Occipital lobe (tissue), 3 donors: ENCODE measurements at places on chromosomes 16 and 17. TPM values are rescaled to one million over a fixed set of nuclear protein-coding genes. Genes with fewer than 3 reads are reported as not detected.

DNA sequence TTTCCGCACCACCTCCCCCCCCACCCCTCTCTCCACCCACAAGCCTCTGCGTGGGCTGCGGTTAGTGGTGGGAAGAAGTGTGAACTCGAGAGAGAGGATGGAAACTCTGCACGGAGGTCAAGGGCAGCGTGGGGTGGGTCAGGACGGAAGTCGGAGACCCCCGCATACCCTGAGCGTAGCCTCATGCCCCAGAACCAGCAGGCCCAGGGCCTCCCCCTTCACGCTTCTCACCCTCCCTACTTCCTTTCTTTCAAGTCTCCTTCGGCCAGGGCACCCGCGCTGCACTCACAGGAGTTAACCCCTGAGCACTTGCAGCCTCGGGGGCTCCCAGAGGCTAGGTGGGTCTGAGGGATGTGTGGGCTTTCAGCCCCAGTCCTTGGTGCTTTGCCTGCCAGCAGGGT lies 9.2 kb downstream of the TBKBP1 start:
- DNase-seq: no peak

DNA sequence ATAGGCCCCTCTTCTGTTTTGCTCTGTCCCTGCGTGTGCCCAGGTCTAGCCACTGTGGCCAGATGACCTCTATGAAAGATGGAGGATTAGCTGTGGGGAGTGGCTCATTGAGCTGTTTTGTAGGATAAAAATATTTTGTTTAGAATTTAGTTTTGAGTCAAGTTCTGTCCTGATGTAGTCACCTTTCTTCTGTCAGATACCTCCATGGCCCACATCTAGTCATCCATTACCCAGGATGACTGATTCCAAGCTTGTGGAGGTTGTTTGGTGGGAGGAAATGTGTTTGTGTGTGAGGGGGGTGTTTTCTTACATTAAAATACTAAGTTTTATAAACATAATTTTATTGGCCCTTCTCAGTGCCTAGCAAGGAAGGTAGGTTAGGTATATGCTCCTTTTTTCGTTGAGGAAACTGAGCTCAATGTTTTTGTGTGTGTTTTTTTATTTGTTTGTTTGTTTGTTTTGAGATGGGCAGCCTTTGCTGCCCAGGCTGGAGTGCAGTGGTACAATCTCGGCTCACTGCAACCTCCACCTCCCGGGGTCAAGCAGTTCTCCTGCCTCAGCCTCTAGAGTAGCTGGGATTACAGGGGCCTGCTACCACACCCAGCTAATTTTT lies 16.3 kb downstream of the SNX11 start:
- DNase-seq: no peak

DNA sequence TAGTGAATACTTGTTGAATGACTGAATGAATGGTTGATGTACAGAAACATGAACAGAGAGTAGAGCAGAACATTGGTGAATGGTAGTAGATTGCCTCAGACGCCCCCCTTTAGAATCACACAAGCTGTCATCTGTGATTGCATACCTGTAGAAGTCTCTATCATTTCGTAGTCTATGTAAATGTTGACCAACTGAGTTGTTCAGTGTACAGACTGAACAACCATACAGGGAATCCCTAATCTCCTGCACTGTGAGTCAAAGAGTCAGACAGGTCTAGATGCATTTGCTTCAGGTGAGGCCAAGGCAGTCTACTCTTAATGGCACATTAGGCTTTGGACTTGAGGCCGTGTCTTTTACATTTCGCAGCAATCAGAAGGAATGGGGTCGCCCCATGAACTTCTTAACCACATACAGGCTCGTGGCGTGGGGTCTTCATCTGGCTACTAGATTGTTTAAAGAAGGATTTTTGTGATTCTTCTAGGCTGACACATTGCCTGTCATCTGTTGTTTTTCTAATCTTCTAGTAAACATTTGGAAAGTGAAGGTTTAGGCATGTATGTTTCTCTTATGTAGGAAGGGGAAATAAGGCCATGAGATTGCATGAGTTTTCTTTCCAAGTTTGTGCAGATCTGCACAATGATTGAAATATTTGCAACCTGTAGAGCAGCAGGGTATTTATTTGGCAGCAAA lies 157.4 kb downstream of the WWOX start:
- no peak for DNase-seq

DNA sequence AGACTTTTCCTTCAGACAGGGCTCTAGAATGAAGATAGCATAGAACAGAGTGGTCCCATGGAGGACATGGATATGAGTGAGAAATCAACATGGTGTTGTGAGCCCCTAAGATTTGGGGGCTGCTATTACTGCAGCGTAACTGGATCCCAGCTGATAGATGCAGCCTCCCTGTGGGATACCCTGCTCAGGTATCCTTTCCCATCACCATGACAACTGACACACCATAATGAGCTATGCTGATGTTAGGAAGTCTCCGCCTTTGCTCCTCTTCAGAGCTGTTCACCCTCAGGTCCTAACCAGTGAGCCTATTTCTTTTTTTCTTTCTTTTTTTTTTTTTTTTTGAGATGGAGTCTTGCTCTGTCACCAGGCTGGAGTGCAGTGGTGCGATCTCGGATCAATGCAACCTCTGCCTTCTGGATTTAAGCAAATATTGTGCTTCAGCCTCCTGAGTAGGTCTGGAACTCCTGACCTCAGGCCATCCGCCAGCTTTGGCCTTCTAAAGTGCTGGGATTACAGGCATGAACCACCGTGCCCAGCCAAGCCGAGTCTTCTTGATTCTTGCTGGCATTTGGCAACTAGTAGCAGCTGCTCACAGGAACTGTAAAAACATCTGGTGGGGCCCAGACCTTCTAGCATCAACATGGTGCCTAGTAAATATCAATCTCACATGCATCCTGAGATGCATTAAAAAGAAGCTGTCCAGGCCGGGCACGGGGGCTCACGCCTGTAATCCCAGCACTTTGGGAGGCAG lies 17.1 kb downstream of the STX4 start:
- no peak for DNase-seq

Gene ATP1B2
- 5.0 TPM for total RNA-seq
